Cerebellar nuclear complex (tissue), 1 donor: ENCODE measurements at places on chromosomes 1 and 21.

- no peak for DNase-seq
Measured at GRCh38 chr21:37560385-37560784, 193.8 kb downstream of the DYRK1A start.

DNA sequence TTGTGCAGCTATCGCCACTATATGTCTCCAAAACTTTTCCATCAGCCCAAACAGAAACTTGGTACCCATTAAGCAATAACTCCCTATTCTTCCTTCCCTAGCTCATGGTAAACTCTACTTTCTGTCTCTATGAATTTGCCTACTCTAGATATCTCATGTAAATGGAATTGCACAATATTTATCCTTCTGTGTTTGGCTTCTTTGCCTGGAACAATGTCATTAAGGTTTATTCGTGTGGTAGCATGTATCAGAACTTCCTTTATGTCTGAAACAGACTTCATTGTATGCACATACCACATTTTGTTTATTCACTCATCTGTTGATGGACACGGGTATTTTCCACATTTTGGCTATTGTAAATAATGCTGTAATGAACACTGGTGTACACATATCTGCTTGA lies 40.7 kb upstream of the CD34 start:
- no peak for DNase-seq

DNA sequence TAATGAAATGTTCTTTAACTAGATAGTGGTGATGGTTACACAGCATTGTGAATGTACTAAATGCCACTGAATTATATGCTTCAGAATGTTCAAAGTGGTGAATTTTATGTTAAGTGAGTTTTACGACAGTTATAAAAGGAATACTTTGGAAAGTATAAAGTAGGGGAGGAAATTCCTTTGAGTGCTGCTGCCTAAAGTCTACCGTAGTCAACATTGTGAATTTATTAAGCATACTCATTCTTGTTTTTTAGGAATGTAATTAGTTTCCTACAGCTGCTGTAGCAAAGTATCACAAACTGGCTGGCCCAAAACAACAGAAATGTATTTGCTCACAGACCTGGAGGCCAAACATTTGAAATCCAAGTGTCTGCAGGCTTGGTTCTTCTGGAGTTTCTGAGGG lies 73.0 kb downstream of the SWT1 start:
- DNase-seq: no peak

DNA sequence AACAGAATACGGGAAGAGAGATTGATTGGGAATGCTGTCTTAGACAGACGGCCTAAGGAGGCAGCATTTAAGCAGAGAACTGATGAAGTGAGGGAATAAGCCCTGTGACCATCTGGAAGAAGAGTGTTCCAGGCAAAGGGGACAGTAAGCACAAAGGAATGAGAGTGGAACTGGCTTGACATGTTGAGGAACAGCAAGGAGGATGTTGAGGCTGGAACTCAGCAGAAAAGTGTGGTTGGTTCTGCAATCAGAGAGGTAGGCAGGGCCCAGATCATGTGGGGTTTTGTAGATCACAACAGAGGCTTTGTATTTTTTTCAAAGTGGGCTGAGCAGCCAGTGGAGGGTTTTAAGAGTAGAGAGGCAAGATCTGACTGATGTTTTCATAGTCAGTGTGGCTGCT lies 157.4 kb downstream of the DNM3 start:
- no peak for DNase-seq

GRCh38 chr1:200173097-200173618 lies 145.6 kb downstream of the NR5A2 start:
- no peak for DNase-seq

DNA sequence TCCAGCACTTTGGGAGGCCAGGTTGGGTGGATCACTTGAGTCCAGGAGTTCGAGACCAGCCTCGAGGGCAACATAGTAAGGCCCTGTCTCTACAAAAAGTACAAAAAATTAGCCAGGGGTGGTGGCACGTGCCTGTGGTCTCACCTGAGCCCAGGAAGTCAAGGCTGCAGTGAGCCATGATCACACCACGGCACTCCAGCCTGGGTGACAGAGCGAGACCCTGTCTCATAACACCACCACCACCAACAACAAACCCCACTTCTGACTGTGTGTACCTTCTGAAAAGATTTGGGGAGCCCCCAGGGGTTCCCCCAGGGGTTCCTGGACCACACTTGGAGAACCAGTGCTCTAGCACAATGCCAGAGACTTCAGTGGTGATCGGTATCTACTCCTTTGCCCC lies 29.9 kb downstream of the NUAK2 start:
- no peak for DNase-seq

GRCh38 chr1:6180707-6181311 lies 688 bp upstream of the CHD5 start:
- DNase-seq: no peak

- no peak for DNase-seq
Measured at GRCh38 chr1:195915826-195916225, 692.4 kb downstream of the KCNT2 start.

DNA sequence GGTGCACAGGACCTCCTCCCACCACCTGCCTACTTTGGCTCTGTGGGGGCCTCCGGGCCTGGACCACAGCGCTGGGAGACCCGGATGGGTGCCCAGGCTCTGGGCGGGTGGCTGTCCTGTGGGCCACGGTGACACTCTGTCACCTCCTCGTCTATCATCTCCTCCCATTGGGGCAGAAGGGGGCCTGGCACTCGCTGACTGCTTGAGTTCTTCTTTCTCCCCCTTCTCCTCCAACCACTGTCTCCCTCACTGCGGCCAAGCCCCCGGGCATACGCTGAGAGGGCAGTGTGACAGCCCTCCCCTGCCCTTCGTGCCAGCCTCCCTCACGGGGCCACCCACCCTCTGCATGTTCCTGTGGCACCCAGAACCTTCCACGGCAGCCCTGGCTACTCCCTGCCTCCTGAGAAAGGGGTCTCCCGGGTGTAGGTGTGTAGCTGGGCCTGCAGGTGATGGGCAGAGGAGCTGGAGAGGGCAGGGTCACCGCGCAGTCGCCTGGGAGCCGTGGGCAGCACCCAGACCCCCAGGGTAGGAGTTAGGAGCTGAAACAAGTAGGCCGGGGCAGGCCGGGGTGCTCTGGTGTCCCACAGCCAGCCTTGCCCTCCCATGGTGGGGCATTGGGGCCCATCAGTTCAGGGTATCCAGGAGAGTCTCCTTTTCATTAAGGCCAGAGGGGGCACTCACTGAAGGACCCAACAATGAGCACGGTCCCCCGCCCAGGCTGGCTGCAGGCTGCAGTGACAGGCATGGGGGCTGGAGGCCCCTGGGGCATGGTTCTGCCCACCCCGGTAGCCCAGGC lies 9.2 kb upstream of the ARF1 start:
- DNase-seq: no peak

DNA sequence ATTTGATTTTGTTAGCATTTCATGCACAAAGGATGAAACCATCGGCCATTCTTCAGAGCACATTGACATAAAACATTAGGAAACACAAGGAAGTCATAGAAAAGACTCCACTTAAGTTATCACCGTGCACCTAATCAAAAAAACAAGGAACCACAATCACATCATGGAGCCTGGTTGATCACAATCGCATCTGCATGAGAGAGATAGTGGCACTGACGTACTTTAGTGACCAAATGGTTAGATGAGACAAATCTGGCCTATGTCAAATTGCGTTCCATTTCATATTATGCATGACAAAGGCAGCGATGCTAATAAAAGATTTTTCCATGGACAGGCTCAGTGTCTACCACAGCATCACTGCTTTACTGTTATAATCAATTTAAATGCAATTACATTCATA lies 571.8 kb upstream of the ADGRL2 start:
- no peak for DNase-seq

- no peak for DNase-seq
Measured at GRCh38 chr1:179776831-179777230, 33.7 kb downstream of the FAM163A start.

GRCh38 chr1:182631053-182631677 lies 27.0 kb upstream of the RGS16 start:
- no peak for DNase-seq

DNA sequence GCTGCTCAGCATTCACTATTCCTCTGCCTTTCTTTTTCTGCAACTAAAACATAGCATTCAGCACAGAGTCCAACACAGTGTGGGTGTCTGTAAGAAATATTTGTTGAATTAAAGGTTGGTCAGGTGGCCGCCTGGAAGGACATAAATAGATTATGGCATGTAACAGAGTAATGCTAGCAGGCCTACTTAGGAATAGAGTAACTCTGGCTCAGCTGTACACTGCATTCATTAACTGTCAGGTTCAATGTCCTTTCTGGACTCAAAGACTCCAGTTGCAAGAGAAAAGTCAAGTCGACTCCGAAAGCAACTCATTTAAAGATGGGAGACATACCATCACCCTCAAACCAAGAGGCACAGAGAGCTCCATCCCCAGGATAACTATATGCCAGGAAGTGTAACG lies 116.0 kb downstream of the LMX1A start:
- DNase-seq: no peak

DNA sequence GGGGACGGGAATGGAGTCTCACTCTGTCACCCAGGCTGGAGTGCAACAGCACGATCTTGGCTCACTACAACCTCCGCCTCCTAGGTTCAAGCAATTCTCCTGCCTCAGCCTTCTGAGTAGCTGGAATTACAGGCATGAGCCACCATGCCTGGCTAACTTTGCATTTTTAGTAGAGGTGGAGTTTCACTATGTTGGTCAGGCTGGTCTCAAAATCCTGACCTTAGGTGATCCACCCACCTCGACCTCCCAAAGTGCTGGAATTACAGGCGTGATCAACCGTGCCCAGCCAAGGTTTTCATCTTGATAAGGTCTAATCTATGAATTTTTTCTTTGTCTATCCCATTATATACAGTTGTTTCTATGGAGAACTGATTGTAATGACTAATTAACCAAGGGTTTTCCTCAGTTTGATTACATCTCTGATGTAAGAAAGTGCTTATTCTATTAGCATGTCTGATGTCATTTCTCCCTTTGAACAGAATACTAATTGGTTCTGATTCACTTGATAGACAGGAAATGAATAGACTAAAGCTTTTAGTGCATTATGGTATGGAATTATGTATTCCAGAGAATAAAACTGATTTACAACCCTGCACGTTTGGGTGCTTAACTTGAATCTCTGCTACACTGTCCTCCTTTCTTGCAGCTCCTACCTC lies 11.9 kb downstream of the PACC1 start:
- no peak for DNase-seq

- DNase-seq: no peak
Measured at GRCh38 chr1:14915356-14916054, 238.0 kb upstream of the TMEM51 start.

GRCh38 chr1:239833723-239834122 lies 258.0 kb upstream of the FMN2 start:
- DNase-seq: no peak

- no peak for DNase-seq
Measured at GRCh38 chr21:16420031-16420724, 690.4 kb downstream of the USP25 start.

- no peak for DNase-seq
Measured at GRCh38 chr1:19083081-19083480, 126.6 kb upstream of the IFFO2 start.

- DNase-seq: no peak
Measured at GRCh38 chr1:220797044-220797443, 10.3 kb downstream of the MTARC1 start.

DNA sequence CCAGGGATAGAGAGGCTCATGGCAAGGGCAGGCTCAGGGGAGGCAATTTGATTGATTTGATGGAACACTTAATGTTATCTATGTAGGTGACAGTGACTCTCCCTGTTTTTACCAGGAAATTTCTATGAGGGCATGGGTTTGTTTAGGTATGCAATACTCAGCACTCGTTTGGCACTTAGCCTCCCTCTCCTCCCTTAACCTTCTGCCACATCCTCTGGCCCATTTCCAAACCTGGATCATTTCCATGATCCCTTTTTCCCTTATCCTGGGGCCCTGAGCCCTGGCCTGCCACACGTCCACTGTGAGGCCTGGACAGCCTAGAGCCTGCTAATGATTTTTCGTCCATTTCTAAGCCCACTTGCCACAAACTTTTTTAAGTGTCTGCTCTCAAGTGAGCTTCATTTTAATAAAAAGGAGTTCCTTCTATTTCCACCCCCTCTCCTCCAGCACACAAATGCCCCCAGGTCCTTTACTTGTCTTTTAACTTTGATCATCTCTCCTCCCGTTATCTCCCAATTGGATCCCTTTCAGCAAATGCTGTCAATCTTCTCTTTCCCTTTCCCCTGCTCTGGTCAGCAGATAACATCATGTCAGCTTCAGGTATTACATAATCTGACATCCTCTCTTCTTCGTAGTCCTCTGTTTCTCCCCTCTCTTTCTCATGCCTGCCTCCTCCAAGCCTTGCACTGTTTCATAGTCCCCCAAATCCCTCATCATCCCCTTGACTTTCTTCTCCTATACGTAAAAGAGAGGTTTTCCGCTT lies 37.8 kb upstream of the GADD45A start:
- DNase-seq: no peak
